ENCODE measurements at places on chromosomes 2 and 18.

GRCh38 chr18:58536534-58537271, 92.2 kb downstream of the ALPK2 start:
- DNase-seq: no peak
- H3K36me3 ChIP-seq: no peaks in the 10 kb centered on the region
- H3K4me3 ChIP-seq: no peak overlapping the region

- no peak for DNase-seq
- no peaks in the 10 kb centered on the region for H3K36me3 ChIP-seq
- H3K4me3 ChIP-seq: no peak overlapping the region
- H3K27ac ChIP-seq: no peak overlapping the region
These were observed 18.5 kb upstream of the RBBP8 start for GRCh38 chr18:22914633-22915032.

- H3K27ac ChIP-seq: no peak overlapping the region
- no peaks in the 10 kb centered on the region for H3K27me3 ChIP-seq
These were observed 110.9 kb downstream of the LRRC30 start for GRCh38 chr18:7341581-7342337.

GRCh38 chr18:4806331-4806730, 351.2 kb upstream of the DLGAP1 start:
- no peaks in the 10 kb centered on the region for H3K27me3 ChIP-seq
- peaks cover 6% of the 10 kb centered on the region for H3K36me3 ChIP-seq
- H3K4me3 ChIP-seq: no peak overlapping the region
- H3K4me1 ChIP-seq: no peaks in the 10 kb centered on the region
- no peak overlapping the region for H3K27ac ChIP-seq
- no peak for DNase-seq

- H3K4me1 ChIP-seq: peaks cover 16% of the 10 kb centered on the region
- no peak overlapping the region for H3K4me3 ChIP-seq
- no peaks in the 10 kb centered on the region for H3K36me3 ChIP-seq
- peak; percentile 24 for DNase-seq
- no peaks in the 10 kb centered on the region for H3K27me3 ChIP-seq
These were observed 7.2 kb upstream of the CTDSP1 start for GRCh38 chr2:218392459-218392858.

- H3K27ac ChIP-seq: no peak overlapping the region
- H3K27me3 ChIP-seq: peaks cover 2% of the 10 kb centered on the region
- DNase-seq: no peak
- H3K4me3 ChIP-seq: no peak overlapping the region
- no peaks in the 10 kb centered on the region for H3K4me1 ChIP-seq
- H3K36me3 ChIP-seq: no peaks in the 10 kb centered on the region
These were observed 13.9 kb upstream of the RAB31 start for GRCh38 chr18:9694174-9694573.

DNA sequence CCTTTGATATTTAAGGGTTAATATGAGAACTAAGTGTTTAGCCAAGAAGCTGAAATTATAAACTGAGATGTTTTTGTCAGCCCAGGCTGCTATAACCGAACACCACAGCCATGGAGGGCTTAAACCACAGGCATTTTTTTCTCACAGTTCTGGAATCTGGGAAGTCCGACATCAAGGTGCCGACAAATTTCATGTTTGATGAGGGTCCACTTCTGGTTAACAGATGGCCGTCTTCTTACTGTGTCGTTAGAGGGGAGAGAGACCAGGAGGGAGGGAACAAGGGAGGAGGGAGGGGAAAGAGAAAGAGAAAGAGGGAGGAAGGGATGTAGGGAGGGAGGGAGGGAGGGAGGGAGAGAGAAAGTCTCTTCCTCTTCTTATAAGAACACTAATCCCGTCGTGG, 6.5 kb upstream of the CNDP2 start:
- no peaks in the 10 kb centered on the region for H3K27me3 ChIP-seq
- no peak for DNase-seq
- no peak overlapping the region for H3K27ac ChIP-seq
- H3K36me3 ChIP-seq: no peaks in the 10 kb centered on the region
- no peak overlapping the region for H3K4me3 ChIP-seq

DNA sequence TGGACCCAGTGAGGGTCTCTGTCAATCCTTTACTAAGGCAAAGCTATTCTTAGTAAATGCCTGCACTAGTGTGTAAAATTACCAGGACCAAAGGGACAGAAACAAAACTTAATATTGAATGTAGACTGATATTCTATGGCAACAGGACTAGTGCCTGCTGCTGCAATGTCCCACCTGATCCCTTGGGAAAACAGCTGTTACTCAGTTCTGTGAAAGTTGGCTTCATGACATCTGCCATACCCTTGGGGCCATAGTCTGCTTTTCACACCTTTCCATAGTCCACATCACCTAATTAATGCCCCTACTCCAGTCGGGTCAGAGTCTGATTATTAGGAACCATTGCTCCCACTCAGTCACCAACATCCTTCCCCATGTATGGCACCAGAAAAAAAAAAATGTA, 14.5 kb downstream of the DNAJC27 start:
- no peak overlapping the region for H3K4me3 ChIP-seq
- H3K4me1 ChIP-seq: peaks cover 12% of the 10 kb centered on the region
- no peaks in the 10 kb centered on the region for H3K27me3 ChIP-seq
- no peak overlapping the region for H3K27ac ChIP-seq

DNA sequence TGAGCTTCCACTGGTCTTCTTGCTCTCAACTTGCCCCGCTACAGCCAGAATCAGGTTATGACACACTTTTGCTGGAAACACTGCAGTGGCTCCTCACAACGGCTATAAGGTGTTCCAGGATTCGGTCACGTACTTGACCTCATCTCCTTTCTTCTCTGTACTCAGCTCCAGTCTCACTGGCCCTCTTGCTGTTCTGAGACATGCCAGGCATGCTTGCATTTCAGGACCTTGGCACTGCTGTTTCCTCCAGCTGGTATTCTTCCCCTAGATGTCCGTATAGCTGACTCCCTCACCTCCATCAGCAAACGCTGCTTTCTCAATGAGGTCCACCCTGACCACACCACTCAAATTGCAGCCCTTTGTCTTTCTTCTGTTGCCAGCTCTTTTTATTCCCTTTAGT, 31.9 kb upstream of the C1GALT1C1L start:
- H3K4me3 ChIP-seq: no peak overlapping the region
- no peak for DNase-seq
- H3K4me1 ChIP-seq: no peaks in the 10 kb centered on the region
- H3K36me3 ChIP-seq: no peaks in the 10 kb centered on the region

DNA sequence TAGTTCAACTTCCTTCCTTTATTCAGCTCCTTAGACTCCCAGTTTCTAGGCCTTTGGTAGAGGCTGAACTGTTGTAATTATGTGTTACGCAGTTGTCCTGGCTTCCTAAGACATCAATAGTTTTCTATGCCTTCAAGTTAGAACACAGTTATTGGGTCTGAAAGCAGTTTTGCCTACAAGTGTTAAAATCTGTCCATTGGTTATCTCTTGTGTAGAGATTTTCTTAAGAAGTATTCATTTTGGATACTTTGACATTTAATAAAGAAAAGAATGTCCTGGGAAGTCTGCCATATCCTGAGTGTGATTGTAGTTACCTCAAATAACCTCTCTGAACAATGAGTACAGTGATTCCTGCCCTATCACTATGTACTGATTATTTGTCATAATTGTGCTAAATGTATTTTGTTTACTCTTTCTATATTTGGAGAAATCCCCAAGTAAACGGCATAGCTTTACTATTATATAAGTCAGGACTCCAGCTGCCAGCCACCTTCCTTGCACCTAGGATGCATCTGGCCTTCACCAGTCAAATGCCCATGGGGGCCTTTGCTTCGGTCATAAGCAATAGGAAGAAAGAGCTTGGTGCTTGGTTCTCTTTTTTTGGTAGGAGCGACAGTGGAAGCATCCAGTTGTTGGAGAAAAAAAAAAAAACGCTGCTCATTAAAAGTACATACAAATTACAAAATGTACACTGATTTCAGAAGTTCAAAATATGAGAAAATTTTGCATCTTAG, 449.5 kb upstream of the PKDCC start:
- H3K27ac ChIP-seq: no peak overlapping the region
- peaks cover 3% of the 10 kb centered on the region for H3K27me3 ChIP-seq
- no peaks in the 10 kb centered on the region for H3K4me1 ChIP-seq
- no peak overlapping the region for H3K4me3 ChIP-seq
- no peaks in the 10 kb centered on the region for H3K36me3 ChIP-seq

GRCh38 chr2:203446071-203446481, 89.0 kb downstream of the RAPH1 start:
- H3K4me3 ChIP-seq: no peak overlapping the region
- H3K27ac ChIP-seq: no peak overlapping the region
- H3K36me3 ChIP-seq: peaks cover 3% of the 10 kb centered on the region
- DNase-seq: no peak
- H3K4me1 ChIP-seq: no peaks in the 10 kb centered on the region

DNA sequence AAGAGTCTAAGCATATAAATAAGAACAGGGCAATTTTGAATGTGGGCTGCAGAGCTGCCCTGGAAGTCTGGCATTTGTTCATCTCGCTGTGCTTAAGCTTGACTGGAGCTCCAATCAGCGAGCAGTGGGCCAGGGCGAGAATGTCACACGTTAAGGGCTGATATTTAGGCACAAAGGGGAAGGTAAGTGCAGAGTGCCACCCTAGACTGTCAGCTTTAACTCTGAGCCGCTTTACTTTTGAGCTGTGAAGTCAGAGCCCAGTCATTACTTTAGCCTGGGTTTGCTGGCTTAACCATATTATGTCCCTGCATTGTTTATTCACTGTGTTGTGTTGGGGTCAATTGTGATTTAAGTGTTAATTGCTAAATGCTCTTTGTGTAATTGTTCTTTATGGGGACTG, 236.1 kb upstream of the SIX3 start:
- no peak overlapping the region for H3K4me3 ChIP-seq
- peaks cover 35% of the 10 kb centered on the region for H3K36me3 ChIP-seq
- H3K4me1 ChIP-seq: peaks cover 11% of the 10 kb centered on the region

DNA sequence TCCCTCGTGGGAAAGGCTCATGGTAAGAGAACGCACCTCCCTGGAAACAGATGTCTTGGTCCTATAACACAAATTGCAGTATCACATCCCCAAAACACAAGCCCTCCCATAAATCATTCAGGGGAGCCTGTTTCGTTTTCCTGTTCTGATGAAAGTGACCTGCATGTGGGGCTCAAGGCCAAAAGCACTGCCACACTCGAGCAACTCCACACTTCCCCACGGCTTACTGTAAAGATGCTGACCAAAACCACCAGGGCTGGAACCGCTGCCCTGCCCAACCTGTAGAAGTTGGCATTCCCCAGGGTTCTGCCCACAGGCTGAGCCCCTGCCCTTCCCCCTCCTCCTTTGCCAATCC, 139.7 kb downstream of the BCL11A start:
- no peak overlapping the region for H3K27ac ChIP-seq
- H3K4me3 ChIP-seq: no peak overlapping the region
- peaks cover 2% of the 10 kb centered on the region for H3K27me3 ChIP-seq

GRCh38 chr18:44450226-44450625, 230.5 kb upstream of the SETBP1 start:
- H3K27ac ChIP-seq: no peak overlapping the region
- no peaks in the 10 kb centered on the region for H3K27me3 ChIP-seq
- peaks cover 2% of the 10 kb centered on the region for H3K4me1 ChIP-seq
- no peak for DNase-seq

DNA sequence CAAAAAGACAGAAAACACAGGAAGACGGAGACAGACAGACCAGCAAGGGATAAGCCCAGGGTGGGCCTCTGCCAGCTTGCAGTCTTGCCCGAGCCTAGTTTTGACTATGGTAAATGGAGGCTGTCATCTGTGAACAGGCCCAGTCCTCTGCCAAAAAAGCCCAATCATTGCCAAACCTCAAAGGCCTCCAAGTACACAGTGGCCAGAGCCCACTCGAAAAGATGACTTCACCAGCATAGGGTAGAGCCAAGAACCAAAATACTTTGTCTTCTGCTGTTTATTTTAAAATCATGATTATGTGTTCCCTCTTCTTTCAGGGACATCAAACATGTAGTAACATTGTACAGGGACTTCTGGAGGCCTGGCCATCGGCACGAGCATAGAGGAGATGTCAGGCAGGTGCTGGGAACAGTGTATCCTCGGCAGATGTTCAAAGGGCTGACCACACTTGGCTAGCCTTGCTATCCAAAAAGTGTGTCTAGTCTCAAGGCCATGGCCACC, 66.0 kb downstream of the TTC32 start:
- H3K4me1 ChIP-seq: no peaks in the 10 kb centered on the region
- H3K4me3 ChIP-seq: no peak overlapping the region
- DNase-seq: no peak
- H3K27ac ChIP-seq: no peak overlapping the region
- H3K27me3 ChIP-seq: peaks cover 8% of the 10 kb centered on the region

DNA sequence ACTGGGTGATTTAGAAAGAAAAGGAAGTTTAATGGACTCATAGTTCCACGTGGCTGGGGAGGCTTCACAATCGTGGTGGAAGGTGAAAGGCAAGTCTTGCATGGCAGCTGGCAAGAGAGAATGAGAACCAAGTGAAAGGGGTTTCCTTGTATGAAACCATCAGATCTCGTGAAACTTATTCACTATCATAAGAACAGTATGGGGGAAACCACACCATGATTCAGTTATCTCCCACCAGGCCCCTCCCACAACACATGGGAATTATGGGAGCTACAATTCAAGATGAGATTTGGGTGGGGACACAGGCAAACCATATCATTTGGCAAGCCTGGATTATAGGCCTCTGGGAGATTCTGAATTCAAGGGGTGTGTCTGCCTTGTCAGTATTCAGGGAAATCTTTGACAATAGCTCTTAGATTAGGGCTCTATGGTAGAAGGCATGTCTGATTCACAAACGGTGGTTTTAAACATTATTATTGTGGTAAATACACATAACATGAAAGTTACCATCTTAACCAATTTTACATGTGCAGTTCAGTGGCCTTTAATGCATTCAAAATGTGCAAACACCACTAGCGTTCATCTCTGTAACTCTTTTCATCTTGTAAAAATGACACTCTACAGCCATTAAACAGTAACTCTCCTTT, 15.3 kb upstream of the PLB1 start:
- H3K4me3 ChIP-seq: no peak overlapping the region
- no peaks in the 10 kb centered on the region for H3K4me1 ChIP-seq
- no peak for DNase-seq
- no peaks in the 10 kb centered on the region for H3K27me3 ChIP-seq
- no peak overlapping the region for H3K27ac ChIP-seq

GRCh38 chr2:183927406-183928325, 670.7 kb upstream of the ZNF804A start:
- H3K4me3 ChIP-seq: no peak overlapping the region
- no peaks in the 10 kb centered on the region for H3K27me3 ChIP-seq
- no peak for DNase-seq
- H3K36me3 ChIP-seq: no peaks in the 10 kb centered on the region
- H3K27ac ChIP-seq: no peak overlapping the region

DNA sequence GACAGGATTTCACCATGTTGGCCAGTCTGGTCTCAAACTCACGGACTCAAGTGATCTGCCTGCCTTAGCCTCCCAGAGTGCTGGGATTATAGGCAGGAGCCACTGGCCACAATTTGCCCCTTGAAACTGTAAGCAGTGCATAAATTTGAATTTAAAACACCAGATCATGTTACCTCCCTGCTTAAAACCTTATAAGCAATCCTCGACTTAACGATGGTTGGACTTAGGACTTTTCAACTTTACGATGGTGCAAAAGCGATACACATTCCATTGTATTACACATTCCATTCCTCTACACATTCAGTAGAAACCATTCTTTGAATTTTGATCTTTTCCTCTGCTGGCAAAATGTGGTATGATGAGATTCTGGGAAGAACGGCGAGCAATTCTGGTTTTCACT, 23.2 kb upstream of the EFR3B start:
- H3K36me3 ChIP-seq: no peaks in the 10 kb centered on the region
- no peaks in the 10 kb centered on the region for H3K4me1 ChIP-seq
- no peaks in the 10 kb centered on the region for H3K27me3 ChIP-seq
- no peak overlapping the region for H3K27ac ChIP-seq

Measured in naive thymus-derived CD8-positive, alpha-beta T cell (primary cell).